Activated CD4-positive, CD25-positive, alpha-beta regulatory T cell (primary cell): ENCODE measurements at places on chromosomes 12 and 14.

- DNase-seq: no peak
Measured at GRCh38 chr12:80977346-80977745, 39.6 kb upstream of the LIN7A start.

- no peak for DNase-seq
Measured at GRCh38 chr14:102949062-102949800, 26.8 kb downstream of the AMN start.

DNA sequence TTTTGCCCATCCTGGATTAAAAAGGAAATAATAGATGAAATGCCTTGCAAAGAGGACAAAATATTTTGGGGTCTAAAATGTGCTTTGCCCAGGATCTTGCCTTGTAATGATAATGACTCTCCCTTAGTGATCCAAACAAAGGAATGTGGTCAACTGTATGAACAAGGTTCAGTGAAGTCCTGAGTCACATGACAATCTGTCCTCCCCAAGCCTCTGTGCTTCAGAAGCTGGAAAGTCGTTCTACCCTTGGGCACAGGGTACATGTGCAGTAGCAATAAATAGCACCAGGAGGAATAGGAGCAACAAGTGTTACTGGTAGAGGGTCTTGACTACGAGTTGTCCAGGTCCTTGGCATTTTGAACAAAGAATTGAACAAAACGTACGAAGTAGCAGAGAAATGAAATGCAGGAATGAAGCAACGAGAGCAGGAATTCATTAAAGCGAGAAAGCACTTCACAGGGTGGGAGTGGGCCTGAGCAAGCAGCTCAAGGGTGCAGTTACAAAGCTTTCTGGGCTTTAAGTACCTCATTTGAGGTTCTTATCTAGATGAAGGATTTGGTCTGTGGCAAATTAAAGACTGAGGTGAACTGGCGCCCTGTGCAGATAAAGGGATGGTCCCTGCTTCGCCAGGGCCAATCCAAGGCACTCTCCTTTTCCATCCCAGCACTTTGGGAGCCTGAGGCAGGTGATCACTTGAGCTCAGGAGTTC is 65.8 kb downstream of the RESF1 start:
- DNase-seq: no peak

DNA sequence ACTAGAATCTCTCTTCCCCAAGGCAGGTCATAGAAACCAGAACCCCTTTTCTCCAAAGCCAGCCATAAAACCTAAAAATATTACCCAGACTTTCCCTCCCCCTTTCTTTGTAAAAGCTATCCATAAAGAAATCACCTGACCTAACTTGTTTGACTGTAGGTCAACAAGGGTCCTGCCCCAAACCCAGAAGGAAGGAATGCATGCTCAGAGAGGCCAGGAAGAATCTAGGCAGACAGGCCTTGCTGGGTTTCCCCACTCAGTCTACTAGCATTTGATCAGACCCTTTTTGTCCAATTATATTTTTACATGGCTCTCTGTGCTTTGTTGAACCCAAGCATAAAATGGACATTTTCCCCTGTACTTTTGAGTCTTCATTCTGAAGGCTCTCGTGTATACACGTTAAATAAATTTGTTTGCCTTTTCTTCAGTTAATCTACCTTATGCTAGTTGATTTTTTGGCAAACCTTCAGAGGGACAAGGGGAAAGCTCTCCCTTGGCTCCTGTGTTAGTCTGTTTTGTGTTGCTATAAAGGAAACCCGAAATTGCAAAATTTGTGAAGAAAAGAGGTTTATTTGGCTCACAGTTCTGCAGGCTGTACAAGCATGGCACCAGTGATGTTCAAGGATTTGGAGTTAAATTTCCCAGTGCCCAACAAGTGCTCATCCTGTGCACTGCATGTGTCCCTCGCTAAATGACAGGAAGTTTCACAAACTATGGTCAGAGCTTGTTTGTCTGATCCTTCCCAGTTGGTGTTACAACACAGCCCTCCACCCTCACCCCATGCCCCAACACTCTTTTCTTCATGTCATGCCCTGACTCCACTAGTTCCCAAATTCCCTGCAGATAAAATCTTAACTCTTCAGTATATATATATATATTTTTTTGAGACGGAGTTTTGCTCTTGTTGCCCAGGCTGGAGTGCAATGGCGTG is 14.2 kb upstream of the RASSF3 start:
- no peak for DNase-seq

DNA sequence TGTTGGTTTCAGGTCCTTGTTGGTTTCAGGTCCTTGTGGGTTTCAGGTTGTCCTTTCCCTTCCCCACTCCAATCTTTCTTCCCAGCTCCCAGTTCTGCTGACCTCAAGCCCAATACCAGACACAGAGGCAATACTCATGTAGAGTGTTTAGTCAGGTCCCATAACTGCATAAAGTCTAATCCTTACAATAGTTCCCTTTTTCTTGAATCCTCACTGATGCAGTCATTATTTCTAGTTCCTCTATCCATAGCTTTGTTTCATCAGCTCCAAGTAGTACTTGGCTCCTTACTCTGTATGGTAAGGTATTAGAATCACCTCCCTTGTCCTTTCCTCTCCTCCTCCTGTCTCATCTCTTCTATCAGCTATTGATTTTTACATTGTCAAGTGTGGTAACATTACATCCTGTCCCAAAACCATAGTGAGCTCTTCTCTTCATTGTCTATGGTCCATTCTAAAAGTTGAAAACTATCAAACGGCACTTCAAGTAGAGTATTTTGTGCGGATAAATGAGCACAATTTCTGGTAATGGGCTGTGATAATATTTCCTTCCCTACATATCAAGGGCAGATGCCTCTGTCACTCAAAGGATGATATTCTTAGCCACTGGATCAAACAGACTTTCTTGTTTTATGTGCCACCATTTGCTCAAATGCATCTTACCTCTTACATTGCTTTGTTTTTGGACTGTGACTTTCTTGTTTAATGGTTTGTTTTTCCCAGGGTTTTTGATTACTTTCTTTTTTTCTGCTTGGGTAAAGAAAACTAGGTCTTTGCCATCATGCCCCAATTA is 57.2 kb upstream of the JDP2 start:
- DNase-seq: no peak

DNA sequence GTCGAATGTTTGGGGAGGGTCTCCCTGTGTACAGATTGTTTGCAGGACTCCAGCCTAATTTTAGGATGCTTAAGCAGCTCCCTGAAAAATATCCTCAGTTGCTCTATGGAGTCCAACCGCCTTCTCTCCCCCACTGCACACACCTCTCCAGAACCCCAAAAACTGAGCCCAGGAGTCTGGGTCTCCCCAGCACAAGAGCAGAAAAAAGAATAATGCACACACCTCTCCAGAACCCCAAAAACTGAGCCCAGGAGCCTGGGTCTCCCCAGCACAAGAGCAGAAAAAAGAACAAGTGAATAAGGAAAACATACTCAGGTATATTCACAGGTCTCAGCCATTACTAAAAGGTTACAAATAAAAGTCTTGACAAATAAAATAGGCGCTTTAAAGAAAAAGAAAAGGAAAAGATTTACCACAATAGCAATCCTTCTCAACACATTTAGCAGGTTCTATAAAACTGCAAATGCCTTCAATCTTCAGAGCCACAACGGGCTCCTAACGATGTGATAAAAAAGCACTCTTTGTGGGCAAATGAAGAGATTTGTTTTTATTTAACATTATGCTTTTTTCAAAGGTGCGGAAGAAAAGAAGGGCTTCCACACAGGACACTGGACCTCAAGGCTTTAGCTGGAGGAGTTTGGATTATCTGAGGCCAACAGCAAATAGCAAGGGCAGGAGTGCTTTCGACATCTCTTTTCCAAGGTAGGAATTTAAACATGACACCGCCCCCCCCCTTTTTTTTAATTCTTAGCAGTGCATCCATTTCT is 8.2 kb downstream of the BCL11B start:
- DNase-seq: no peak

DNA sequence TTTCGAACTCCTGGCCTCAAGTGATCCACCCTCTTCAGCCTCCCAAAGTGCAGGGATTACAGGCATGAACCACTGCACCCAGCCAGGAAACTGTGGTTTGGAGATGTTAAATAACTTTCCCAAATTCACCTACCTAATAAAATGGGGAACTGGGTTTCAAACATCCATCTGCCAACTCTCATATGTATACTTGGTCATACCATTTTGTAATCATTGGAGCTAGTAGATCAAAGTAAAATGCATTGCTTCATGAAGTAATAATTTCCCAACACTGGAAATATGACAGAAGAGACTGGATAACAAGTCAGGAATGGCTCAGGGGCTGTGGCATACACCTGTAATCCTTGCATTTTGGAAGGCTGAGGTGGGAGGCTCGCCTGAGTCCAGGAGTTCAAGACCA is 5.3 kb upstream of the HECTD1 start:
- DNase-seq: no peak

DNA sequence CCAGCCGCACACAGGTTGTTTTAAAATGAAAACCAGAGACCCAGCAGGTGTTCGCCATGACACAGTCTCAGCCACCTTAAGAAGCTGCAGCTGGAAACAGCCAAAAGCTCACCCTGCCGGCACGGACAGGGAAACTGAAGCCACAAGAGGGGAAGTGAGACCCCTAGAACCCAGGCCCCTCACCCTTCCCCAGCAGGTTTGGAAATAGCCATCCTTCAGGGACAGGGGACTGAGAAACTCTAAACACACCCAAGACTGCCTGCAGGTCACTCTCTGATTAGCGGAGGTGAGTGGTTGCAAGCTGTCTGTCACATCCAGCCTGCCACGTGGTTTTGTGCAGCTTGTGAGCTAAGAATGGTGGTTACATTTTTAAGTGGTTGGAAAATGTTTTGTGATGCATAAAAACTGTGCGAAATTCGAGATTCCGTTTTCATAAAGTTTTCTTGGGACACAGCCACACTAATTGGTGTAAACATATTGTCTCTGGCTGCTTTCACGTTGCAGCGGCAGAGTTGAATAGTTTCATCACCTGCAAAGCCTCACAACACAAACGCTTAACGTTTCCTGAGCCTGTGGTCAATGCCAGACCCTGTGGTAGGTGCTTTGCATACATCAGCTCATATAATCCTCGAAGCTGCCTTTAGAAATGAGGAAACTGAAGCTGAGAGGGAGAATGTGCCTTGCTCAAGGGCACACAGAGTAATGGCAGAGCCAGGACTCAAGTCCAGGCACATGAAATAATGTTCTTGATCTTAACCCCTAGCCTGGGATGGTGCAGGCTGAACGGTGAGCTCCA is 1.7 kb upstream of the SELPLG start:
- DNase-seq: no peak

- DNase-seq: no peak
Measured at GRCh38 chr14:83171761-83172160, 1638.1 kb upstream of the SEL1L start.

DNA sequence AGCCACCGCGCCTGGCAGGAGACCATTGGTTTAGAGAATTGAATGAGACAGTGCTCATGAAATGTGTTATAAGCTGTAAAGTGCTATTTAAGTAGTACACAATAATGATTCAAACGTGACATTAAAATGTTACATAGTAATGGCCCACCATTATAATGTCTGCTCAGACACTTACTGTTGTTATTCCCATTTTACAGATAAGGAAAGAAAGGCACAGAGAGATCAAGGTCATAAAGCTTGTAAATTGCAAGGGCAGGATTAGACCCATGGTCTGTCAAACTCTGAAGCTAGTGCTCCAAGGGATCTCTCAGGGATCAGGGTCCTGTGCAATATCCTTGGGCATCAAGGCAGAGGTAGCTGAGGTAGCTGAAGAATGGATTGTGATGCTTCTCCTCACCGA is 6.2 kb downstream of the ACSM4 start:
- no peak for DNase-seq

DNA sequence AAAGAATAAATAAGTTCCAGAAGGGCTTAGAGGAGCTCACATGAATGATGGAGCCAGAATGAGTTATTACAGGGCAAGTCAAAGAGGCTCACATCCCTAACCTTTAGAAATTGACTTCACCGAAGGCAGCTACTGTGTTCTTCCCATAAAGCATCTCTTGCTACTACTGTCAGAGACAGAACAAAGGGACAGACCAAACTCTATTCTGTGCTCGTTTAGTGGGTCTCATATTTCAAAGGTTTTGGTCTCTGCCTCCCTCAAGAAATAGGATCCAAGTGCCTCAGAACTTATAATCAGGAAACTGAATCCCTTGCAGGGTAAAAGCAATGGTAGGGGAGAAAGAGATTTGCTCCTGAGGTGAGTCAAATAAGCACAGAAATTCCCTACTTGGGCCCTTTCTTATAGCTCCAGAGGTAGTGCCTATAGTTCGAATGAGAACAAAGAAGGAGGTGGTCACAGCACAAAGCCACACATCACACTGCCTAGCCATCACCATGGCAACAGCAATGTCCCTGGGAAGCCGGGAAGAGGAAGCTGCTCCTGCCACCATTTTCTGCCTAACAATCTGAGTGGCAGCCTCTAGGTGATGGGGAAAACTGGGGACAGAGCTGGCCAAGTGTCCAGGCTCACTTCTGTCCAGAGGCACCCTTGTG is 294.9 kb downstream of the FOXN3 start:
- DNase-seq: no peak

- DNase-seq: no peak
Measured at GRCh38 chr12:104022786-104023185, 27.2 kb downstream of the GLT8D2 start.

DNA sequence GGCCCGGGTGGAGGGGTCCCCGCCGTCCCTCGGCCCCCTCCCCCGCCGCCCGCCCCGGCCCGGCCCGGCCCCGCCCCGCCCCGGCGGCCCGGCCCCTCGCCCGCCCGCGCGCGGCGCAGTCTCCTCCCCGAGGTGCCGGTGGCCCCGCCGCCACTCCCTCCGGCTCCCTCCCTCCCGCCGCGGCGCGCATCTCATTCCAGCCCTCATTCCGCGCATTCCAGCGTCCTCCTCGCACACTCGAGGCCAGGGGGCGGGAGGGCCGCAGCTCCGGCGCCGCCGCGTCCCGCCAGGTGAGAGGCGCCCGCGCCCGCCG is at the start of gene TEAD4:
TSS of gene TEAD4 (plus strand) at position 206 of the 313 bp plus-strand sequence.
- DNase-seq: no peak

DNA sequence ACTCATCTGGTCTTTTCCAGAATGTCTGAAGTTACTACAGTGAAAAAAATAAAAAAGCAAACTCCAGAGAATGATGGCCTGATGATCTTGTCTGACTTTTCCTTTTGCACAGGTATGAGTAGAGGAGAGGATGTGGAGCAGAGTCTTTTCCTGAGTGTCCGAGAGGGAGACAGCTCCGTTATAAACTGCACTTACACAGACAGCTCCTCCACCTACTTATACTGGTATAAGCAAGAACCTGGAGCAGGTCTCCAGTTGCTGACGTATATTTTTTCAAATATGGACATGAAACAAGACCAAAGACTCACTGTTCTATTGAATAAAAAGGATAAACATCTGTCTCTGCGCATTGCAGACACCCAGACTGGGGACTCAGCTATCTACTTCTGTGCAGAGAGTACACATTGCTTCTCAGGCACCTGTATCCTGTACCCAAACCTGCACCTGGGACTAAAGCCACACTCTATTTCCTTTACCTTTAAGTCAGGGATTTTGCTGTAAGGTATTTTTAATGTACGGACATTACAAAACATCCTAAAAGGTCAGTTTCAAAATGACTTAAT is 75.8 kb upstream of the OR4E1 start:
- no peak for DNase-seq

DNA sequence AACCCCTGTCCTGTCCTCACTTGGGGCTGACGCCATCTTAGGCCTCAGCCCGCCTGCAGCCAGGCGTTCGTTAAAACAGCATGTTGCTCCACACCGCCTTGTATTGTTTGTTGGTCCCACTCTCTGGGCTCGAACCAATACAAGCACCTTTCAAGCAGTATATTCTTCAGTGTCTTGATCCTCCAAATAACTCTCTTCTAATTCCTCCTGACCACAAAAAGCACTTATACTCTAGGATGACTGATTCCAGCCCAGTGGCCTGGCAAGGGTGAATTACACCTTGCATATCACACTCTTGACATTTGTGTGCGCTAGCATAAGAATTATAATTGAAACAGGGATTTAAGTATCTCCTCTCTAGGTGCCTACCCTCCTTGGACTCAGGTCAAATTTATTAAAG is 7.1 kb downstream of the CCER1 start:
- no peak for DNase-seq
